ENCODE measurements at places on chromosomes 5 and 9.

DNA sequence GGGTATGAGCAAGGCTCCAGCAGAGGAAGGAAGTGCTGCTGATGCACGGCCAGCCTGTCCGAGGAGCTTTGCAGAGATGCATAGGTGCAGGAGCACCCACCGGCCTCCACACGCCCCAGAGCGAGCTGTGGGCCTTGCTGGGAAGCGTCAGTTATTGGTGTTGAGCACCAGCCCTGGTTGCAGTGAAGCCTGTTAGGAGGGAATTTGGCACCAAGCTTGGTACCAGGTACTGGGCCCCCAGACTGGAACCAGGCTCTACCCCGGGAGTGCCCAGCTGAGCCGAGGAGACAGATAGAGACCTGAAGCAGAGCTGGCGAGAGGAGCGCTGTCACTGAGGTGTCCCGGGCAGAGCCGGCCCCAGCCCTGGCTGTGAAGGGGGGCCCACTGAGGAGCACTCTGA is 5.2 kb downstream of the TCF7 start:
- no peak for DNase-seq

GRCh38 chr9:113446323-113446740 is 17.2 kb upstream of the RGS3 start:
- no peak for DNase-seq

DNA sequence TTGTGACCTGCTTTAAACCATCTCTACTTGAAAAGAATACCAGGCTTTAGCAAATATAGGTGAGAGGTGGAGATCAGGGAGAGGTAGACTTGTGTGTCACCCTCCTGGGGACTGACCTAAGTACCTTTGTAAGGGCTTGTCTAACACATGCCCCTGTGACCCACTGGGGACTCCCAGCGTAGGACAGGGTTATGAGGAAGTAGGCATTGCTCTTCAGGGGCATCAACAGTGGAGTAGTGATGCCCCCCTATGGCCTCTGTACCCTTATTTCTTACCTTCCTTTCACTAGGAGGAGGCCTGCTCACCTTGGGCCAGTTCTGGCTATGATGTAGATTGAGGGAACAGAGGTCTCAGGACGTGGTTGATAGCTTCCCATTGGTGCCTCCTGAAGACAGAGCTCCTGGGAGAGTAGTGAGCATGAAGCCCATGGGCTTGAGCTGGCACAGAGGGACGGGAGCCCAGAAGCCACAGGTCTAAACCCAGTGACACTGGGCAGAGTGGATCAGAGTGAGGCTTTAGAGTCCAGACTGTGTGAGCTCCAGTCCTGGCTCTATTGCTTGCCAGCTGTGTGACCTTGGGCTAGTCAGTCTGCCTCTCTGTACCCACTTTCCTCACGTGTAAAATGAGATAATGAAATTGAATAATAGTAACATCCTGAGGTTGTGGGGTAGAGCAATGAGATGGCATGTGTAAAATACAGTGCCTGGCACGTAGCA is 191.7 kb downstream of the AOPEP start:
- DNase-seq, result no peak

GRCh38 chr5:112847306-112847705 is 13.8 kb upstream of the SRP19 start:
- no peak for DNase-seq

All from brain microvascular endothelial cell (primary cell).